Thymus (tissue), 14 donors: ENCODE measurements at places on chromosomes 16 and 17.
A peak's percentile ranks its signal among the peaks of the same experiment; 100 is the strongest.

- peaks cover 38% of the 10 kb centered on the region for H3K36me3 ChIP-seq
- peaks cover 18% of the 10 kb centered on the region for H3K4me1 ChIP-seq
- H3K27ac ChIP-seq: peak overlapping the region; percentile 82
Measured at GRCh38 chr17:36949461-36949927, 740 bp downstream of the AATF start.

DNA sequence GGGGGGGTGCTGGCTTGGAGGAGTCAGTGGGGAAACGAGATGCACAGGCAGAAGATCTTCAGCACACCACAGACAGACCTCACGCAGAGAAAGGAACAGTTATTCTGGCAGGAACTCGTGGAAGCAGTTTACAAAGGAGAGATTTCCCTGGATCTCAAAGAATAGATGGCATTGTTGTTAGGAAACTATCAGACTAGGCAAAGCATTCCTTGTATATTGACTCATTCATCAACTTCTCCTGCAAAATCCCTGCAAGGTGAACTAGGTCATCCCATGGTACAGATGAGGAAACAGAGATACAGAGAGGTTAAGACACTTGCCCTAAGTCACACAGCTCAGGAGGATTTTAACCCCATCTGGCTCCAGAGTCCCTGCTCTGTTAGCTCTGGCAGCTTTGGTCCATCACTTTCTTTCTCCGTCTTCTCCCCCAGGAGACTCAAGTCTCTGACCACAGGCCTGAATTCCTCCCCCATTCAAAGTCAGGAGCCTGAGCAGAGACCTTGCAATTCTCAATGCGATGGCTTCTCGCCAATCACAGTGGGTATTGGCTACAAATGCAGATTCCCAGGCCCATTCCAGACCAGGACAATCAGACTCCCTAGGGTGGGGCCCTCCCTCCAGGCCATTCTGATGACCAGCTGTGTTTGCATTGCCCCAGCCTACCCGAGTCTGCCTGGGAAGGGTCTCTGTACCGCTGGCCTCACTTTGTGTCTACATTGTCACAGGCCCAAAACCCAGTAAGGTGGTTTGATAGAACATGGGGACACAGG lies 56.4 kb downstream of the LITAF start:
- no peaks in the 10 kb centered on the region for H3K4me1 ChIP-seq
- no peaks in the 10 kb centered on the region for H3K36me3 ChIP-seq
- H3K27ac ChIP-seq: no peak overlapping the region

- H3K36me3 ChIP-seq: no peaks in the 10 kb centered on the region
- H3K4me3 ChIP-seq: no peak overlapping the region
- peaks cover 42% of the 10 kb centered on the region for H3K27me3 ChIP-seq
- no peak for DNase-seq
- no peak overlapping the region for H3K27ac ChIP-seq
Measured at GRCh38 chr16:84834403-84834772, 14.6 kb downstream of the CRISPLD2 start.

GRCh38 chr17:76264755-76265623 lies at the start of gene UBALD2:
TSS of gene UBALD2 (plus strand) at chr17:76265348. CDS start at chr17:76265506, 158 bp downstream.
- H3K36me3 ChIP-seq: peaks cover 17% of the 10 kb centered on the region
- peaks cover 71% of the 10 kb centered on the region for H3K4me1 ChIP-seq
- peak within 1 kb of the TSS; percentile 76 for H3K27ac ChIP-seq
- H3K4me3 ChIP-seq: peak within 1 kb of the TSS; percentile 99

GRCh38 chr17:74840989-74841666 lies 18.6 kb downstream of the GRIN2C start:
- peaks cover 4% of the 10 kb centered on the region for H3K4me1 ChIP-seq
- peaks cover 15% of the 10 kb centered on the region for H3K36me3 ChIP-seq
- DNase-seq: no peak
- peaks cover 45% of the 10 kb centered on the region for H3K27me3 ChIP-seq

GRCh38 chr17:68034452-68034776 lies 1.1 kb upstream of the KPNA2 start:
- no peak for DNase-seq
- peaks cover 26% of the 10 kb centered on the region for H3K36me3 ChIP-seq
- no peak overlapping the region for H3K4me3 ChIP-seq
- no peaks in the 10 kb centered on the region for H3K27me3 ChIP-seq

- no peaks in the 10 kb centered on the region for H3K4me1 ChIP-seq
- H3K27ac ChIP-seq: no peak overlapping the region
- H3K36me3 ChIP-seq: no peaks in the 10 kb centered on the region
- no peak for DNase-seq
- H3K4me3 ChIP-seq: no peak overlapping the region
Measured at GRCh38 chr17:2551493-2551892, 39.8 kb upstream of the METTL16 start.

- DNase-seq: peak; percentile 41
- H3K27ac ChIP-seq: no peak overlapping the region
- peaks cover 18% of the 10 kb centered on the region for H3K27me3 ChIP-seq
- peak overlapping the region; percentile 16 for H3K4me3 ChIP-seq
- no peaks in the 10 kb centered on the region for H3K36me3 ChIP-seq
- peaks cover 7% of the 10 kb centered on the region for H3K4me1 ChIP-seq
Measured at GRCh38 chr17:39617446-39618245, 9.1 kb upstream of the PPP1R1B start.

DNA sequence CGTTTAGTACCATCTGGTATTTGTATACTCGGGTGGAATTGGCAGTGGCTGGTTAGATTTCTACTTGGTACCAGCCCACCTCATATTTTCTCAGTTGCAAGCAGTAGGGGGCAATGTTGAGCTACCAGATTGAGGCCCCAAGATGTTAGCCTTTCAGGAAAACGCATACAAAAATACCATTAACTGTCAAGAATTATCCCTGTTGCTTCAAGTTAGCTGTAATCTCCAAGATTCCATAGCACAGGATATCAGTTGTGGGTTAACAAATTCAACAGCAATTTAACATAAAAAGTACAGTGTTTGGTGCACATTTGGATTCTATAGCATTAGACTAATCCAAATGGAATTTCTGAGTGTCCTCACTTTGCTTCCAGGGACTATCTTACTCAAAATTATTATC lies 188.2 kb downstream of the FTO start:
- H3K27me3 ChIP-seq: no peaks in the 10 kb centered on the region
- DNase-seq: peak; percentile 34
- no peak overlapping the region for H3K4me3 ChIP-seq
- H3K4me1 ChIP-seq: no peaks in the 10 kb centered on the region
- peaks cover 3% of the 10 kb centered on the region for H3K36me3 ChIP-seq

- no peak overlapping the region for H3K4me3 ChIP-seq
- no peak for DNase-seq
- H3K4me1 ChIP-seq: peaks cover 36% of the 10 kb centered on the region
- H3K27ac ChIP-seq: no peak overlapping the region
- H3K36me3 ChIP-seq: no peaks in the 10 kb centered on the region
Measured at GRCh38 chr16:66473654-66474519, 46.8 kb downstream of the BEAN1 start.

DNA sequence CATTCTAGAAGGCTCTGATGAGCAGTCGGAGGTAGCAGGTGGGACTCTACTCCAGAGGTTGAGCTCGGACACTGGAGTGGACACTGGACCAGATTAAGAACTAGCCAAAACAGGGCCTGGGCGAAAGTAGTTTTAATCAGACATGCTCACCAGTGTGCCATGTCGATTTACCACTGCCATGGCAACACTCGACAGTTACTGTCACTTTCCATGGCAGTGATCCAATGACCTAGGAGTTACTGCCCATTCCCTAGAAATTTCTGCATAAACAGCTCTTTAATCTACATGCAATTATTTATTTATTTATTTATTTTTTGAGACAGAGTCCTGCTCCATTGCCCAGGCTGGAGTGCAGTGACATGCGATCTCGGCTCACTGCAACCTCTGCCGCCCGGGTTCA lies 7.2 kb upstream of the METTL9 start:
- H3K4me3 ChIP-seq: no peak overlapping the region
- no peaks in the 10 kb centered on the region for H3K36me3 ChIP-seq
- no peak for DNase-seq
- H3K27me3 ChIP-seq: no peaks in the 10 kb centered on the region
